ENCODE measurements at places on chromosomes 7 and 10.

DNA sequence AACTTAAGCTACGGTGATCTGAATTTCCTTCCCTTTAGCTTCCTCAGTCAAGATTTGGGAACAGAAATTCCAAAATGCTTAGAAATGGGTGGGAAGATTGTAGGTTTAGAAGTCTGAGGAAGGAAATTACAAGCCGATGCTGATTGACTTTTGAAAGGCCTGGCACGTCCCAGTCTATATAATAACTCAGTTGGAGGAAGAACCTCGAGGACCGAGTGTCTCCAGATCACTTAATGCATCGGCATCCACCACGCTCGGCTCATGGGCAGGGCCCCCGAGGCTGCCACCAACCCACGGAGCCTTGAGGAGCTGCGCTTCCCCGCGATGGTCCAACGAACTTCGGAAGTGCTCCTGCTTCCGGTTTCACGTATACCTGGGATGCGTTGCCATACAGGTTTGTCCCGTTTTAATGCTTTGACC is 10.4 kb upstream of the SP8 start:
- DNase-seq, result no peak
- peak overlapping the region; percentile 60 for H3K4me3 ChIP-seq
- H3K36me3 ChIP-seq, result no peaks in the 10 kb centered on the region
- peaks cover 13% of the 10 kb centered on the region for H3K4me1 ChIP-seq
- no peak overlapping the region for H3K27ac ChIP-seq

- no peak overlapping the region for H3K4me3 ChIP-seq
- H3K36me3 ChIP-seq, result no peaks in the 10 kb centered on the region
- DNase-seq, result no peak
- H3K4me1 ChIP-seq, result no peaks in the 10 kb centered on the region
Observed at GRCh38 chr7:156611014-156612010, 29.3 kb upstream of the RNF32 start.

DNA sequence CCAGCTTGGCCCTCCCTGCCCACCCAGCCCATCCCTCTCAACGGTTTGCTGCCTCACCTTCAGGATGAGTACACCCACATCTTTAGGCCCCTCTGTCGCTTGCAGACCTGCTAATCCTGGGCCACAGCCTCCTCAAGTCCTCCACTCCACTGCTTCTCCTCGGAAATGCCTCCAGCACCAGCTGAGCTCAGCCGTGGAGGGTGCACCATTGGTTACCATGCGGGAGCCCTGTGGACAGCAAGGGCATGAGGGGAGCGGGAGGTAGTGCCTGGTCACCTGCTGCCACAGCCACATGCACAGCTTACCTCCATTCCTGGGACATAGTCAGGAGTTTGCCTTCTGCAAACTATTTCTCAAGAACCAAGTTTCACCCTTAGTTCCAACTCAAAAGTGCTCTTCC is 286.3 kb upstream of the ZMIZ1 start:
- no peak overlapping the region for H3K27ac ChIP-seq
- no peaks in the 10 kb centered on the region for H3K4me1 ChIP-seq
- H3K4me3 ChIP-seq, result no peak overlapping the region

- no peak overlapping the region for H3K27ac ChIP-seq
- peaks cover 33% of the 10 kb centered on the region for H3K4me1 ChIP-seq
- H3K36me3 ChIP-seq, result no peaks in the 10 kb centered on the region
- no peak overlapping the region for H3K4me3 ChIP-seq
- H3K27me3 ChIP-seq, result no peaks in the 10 kb centered on the region
- no peak for DNase-seq
Observed at GRCh38 chr7:29484280-29484679, 79.4 kb upstream of the PRR15 start.

- no peaks in the 10 kb centered on the region for H3K36me3 ChIP-seq
- no peaks in the 10 kb centered on the region for H3K27me3 ChIP-seq
- no peak for DNase-seq
- H3K27ac ChIP-seq, result peak overlapping the region; percentile 30
Observed at GRCh38 chr10:3464760-3465405, 292.3 kb upstream of the PITRM1 start.

DNA sequence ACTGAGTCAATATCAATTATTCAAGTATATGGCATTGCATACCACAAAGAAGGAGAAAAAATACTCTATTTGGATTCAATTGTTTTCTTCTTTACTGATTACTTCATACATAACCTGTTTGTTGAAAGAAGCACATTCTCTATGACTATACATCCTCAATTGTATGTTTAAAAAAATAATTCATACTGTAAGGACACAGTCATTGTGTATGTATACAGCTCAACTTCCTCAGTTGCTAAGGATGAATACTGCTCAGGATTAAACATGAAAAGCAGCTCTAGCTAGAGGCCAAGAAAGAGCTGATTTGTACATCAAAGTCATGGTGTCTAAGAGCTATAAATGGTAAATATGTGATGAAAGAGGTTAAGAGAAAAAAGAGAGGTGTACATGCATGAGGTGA is 15.8 kb upstream of the BPGM start:
- H3K27me3 ChIP-seq, result peaks cover 8% of the 10 kb centered on the region
- H3K36me3 ChIP-seq, result no peaks in the 10 kb centered on the region
- H3K4me3 ChIP-seq, result no peak overlapping the region
- no peak for DNase-seq

DNA sequence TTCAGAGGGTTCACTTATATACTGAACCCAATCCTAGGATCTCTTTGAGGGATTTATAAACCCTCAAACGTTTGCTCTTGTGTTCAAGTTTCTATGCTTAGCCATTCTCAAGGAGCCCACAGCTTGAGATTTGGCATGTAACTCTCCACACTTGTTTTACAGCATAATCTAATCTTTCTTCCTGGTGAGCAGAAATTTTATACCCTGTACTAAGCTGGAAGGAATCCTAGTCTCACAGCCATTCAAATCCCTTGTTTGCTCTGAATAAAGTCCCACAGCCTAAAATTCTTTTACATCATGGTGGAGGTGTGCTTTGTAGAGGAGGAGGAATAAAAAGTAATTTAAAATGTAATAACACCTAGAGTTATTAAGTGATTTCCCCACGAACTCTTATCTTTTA is 5.3 kb upstream of the AGR2 start:
- H3K27ac ChIP-seq, result no peak overlapping the region
- H3K4me3 ChIP-seq, result no peak overlapping the region
- no peak for DNase-seq

GRCh38 chr10:122112625-122113160 is 123.7 kb downstream of the TACC2 start:
- H3K4me3 ChIP-seq, result peak overlapping the region; percentile 61
- H3K36me3 ChIP-seq, result no peaks in the 10 kb centered on the region
- DNase-seq, result peak; percentile 85
- H3K27me3 ChIP-seq, result no peaks in the 10 kb centered on the region
- peak overlapping the region; percentile 100 for H3K27ac ChIP-seq
- peaks cover 39% of the 10 kb centered on the region for H3K4me1 ChIP-seq

- DNase-seq, result no peak
- H3K4me3 ChIP-seq, result no peak overlapping the region
- H3K36me3 ChIP-seq, result no peaks in the 10 kb centered on the region
- H3K27me3 ChIP-seq, result no peaks in the 10 kb centered on the region
Observed at GRCh38 chr10:78225594-78225993, 191.9 kb downstream of the RPS24 start.

GRCh38 chr10:34343764-34344163 is 471.3 kb downstream of the PARD3 start:
- H3K27me3 ChIP-seq, result no peaks in the 10 kb centered on the region
- peaks cover 17% of the 10 kb centered on the region for H3K4me1 ChIP-seq
- no peak overlapping the region for H3K27ac ChIP-seq
- DNase-seq, result no peak
- H3K4me3 ChIP-seq, result no peak overlapping the region

DNA sequence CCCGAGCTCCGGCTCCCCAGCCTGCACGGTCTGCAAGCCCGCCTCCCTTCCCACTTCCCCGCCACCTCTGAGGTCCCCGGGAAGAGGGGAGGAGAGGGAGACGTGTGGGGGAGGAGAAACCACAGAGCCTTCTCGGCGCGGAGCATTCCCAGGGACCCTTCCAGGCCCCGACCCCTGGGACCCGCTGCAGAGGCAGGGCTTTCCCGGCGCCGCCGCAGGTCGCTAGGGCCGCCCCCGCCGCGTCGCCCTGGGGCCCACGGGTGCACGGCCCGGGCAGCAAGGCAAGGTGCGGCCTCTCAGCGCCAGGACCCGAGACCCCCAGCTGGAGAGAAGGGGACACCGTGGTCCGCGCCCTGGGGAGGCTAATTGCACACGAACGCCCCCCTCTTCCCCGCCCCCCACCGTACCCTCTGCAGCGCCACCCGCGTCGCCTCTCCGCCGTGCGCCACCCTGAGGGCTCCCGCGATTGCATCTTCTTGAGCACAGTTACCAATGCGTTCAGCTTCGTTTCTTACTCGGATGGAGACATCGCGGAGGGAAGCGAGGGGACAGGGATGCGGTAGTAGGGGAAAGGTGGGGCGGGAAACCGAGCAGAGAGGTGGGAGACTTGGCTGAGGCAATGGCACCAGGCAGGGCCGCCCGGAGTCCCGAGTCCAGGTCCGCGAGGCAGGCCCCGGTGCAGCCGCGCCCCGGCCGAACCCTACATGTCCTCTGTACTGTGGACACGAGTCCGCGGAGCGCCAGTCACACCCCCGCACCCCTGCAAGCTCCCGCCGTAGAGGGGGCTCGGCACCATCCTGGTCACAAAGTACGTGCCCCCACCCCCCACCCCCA is 28.9 kb downstream of the SKIDA1 start:
- H3K4me3 ChIP-seq, result peak overlapping the region; percentile 66
- H3K36me3 ChIP-seq, result no peaks in the 10 kb centered on the region
- peak; percentile 41 for DNase-seq
- peaks cover 28% of the 10 kb centered on the region for H3K4me1 ChIP-seq
- H3K27ac ChIP-seq, result peak overlapping the region; percentile 49

DNA sequence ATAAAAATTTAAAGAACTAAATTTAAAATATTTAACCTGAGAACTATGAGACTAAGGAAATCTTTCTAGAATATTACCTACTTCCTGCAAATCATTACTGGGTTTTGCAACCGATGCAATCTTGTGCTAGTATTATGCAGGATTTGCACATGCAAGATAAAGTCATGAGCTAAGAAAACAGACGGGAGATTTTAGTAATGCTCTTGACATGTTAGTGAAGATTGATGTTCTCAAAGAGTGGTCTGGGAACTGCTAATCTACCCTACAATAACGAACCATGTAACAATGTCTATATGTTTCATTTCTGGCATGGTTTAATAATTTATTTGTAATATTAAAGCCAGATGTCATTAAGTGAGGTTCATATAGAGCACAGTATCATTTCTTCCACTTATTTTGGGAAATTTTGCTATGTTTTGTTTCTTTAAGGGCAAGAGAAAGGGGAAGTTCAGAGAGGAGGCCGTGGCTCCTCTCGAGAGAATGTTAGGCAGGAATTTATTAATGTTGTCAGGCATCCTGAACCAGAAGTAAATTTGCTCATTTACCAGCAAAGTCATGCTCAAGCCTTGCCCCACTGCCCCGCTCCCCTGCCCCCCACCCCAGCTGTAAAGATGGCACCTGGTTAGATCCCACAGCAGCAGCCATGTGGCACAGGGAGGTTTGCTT is 22.8 kb downstream of the LRRC17 start:
- H3K27me3 ChIP-seq, result no peaks in the 10 kb centered on the region
- H3K4me3 ChIP-seq, result no peak overlapping the region
- peak overlapping the region; percentile 33 for H3K27ac ChIP-seq
- no peak for DNase-seq
- H3K4me1 ChIP-seq, result no peaks in the 10 kb centered on the region

DNA sequence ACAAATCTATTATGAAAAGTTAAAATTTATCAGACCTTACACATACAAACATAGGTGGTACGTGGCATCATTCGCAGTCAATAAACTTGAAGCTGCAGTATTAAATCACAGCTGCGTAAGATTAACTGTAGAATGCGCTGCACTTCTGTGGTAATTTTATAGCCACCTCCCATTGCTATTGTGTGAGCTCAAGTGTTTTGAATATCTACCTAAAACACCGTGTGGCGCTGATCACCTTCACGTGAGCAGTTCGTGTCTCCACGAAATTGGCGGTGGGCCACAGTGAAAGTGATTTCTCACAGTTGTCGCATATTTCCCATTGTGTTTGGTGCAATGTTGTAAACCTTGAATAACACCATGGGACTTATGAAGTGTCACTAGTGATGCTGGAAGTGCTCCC is 102.8 kb downstream of the PLPP4 start:
- H3K36me3 ChIP-seq, result no peaks in the 10 kb centered on the region
- no peak for DNase-seq
- no peak overlapping the region for H3K27ac ChIP-seq
- H3K27me3 ChIP-seq, result no peaks in the 10 kb centered on the region

DNA sequence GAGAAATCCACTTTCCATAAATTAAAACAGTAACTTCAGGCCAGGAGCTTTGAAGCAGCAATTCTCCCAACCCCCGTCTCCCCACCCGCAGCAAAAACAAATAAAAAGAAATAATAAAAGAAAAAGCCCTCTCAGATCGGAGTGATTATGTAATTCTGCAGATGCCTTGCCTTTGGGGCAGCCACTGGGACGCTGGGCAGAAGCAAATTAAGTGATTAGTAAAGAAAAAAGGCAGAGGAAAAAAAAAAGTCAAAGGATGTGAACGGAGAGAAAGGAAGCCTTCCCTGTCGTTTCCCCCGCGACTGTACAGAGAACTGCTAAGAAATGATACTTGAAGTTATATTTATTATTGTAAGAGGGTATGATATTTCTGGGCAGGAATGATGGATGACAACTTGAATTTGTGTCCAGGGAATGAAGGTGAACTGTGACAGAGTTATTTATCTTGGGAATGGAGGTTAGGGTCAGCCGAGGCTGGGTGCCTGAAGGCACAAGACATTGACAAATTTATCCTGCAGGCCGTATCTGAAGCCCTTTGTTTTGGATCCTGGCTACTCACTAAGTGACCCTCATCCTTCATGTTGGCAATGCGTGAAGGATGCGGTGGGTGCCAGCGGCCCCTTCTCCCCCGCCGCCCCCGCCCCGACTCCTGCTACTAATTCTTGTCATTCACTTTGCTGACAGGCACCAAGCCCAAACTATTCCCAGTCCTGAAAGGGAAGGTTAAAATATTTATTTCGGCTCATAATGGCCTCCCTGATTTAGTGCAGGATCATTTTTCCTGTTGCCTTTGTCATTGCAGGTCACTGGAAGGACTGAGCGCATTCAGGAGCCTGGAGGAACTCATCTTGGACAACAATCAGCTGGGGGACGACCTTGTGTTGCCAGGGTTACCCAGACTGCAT is 604.0 kb downstream of the LRMDA start:
- no peak for DNase-seq
- no peaks in the 10 kb centered on the region for H3K36me3 ChIP-seq
- peak overlapping the region; percentile 11 for H3K27ac ChIP-seq
- peak overlapping the region; percentile 36 for H3K4me3 ChIP-seq
- peaks cover 35% of the 10 kb centered on the region for H3K4me1 ChIP-seq

DNA sequence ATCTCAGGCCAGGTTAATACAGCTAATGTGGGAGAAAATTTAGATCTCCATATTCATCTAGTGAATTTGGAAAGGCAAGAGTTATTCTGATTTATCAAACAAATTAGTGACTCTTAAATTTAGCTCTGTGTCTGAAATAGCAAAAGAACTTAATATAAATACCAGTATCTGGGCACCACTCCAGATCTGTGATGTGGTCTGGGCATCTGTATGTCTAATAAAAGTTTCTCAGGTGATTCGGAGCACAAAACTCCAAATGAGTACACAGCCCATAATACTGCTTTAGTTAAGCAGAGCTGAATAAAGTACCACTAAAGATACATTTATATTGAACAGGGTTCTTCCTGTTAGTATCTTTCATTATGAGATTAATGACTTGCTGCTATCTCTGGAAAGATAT is 261.4 kb downstream of the BAMBI start:
- DNase-seq, result no peak
- H3K36me3 ChIP-seq, result no peaks in the 10 kb centered on the region
